ENCODE measurements at places on chromosomes 7 and 10.

GRCh38 chr7:158760936-158761335 is 56.3 kb upstream of the NCAPG2 start:
- DNase-seq: no peak

DNA sequence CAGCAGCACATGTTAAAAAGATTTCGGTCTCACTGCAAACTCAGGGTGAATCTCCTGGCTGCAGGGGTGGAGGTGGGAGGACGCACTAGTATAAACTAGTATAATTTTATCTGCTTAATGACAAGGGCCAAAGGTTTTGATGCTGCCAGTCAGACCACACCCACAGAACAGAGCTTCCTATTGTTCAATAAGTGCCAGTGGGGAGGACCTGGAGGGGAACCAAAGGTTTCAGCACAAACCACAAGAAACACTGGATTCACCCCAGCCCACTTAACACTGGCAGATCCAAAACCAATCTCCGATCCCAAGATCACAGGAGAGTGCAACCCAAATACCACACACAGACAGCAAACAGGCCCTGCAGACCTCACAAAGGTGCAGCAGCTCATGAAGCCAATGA is 6.6 kb downstream of the VOPP1 start:
- DNase-seq: no peak

- DNase-seq: no peak
Observed at GRCh38 chr10:73647211-73647874, 6.1 kb upstream of the MYOZ1 start.

DNA sequence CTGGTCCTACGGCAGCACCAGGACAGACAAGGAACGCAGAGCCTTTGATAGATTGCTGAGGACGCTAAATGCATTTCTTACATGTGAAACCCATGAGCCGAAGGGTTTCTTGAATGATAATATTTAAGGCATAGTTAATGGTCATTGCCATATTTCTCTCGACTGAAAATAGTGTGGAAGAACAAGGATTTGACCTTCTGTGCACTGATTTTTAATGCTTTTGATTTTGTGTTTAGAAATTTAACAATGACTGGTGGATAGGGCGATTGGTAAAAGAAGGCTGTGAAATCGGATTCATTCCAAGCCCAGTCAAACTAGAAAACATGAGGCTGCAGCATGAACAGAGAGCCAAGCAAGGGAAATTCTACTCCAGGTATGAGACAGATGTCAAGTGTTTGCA is 150.8 kb downstream of the NSUN6 start:
- no peak for DNase-seq

DNA sequence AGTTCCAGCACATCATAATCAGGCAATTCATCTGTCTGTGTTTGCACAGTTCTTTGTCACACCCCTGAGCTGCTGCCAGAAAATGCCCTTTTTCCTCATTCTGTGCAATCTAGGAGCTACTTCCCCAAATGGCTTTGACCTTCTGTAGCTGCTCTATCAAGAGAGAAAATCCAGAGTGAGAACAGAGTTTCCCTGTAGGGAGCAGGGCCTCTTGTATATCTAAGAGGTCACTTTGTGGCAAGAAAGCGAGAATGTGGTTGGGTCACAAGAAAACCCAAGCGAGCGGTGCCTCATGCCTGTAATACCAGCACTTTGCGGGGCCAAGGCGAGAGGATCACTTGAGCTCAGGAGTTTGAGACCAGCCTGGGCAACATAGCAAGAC is 24.3 kb downstream of the SLC29A3 start:
- DNase-seq: no peak

DNA sequence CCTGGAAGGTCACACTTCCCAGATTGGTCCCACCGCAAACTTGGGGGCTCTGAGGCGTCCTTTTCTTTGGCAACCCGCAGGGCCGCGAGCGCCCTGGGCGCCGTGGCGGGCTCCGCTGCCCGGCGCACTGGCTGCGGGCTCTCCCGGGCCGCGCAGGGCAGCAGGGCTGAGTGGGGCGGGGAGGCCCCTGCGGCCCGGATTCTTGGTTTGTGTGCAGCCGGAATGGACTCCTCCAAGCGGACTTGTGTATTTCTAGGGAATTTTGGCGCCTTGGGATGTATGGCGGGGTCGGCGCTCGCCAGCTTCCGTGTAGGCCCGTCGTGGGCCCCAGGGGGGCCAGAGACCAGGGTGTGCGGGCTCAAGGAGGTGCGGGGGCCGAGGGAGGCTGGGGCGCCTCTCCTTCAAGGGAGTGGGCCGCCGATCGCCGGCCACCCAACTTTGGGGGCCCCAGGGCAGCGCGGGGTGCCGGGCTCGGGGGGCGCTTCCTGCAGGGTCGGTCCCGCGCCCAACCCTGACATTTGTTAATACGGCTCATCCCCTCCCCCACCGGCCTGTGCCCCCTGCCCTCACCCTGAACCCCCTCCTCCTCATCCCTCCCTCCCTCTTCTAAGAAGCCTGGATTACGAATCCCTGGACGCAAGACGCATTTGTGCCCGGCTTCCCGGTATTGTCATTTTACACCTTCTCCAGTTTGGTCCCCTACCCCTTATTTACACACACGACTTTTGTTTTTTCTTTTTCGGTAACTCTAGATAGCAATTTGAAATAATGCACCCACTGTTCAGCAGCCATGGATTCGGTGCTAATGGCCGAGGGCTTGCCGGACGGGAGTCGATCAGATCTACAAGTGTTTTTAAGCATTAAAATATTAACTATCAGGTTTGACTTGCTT is 2.5 kb downstream of the TCF7L2 start:
- no peak for DNase-seq

DNA sequence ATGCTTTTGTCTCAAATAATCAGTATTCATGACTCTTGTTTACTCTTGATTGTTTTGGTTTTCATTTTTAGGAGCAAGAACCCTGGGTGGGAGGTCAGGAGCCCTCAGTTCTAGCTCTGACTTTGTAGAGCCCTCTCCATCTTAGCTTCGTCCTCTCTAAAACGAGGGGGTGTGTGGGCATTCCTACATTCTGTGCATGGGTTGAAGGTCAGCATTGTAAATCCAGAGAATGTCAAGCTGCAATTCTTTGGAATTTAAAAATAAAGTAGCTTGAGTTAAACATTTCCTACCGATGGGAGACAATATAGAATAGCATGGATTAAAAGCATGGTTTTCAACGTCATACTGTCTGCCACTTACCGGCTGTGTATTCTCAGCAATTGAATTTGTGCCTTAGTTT is 128.3 kb downstream of the PRPF18 start:
- DNase-seq: no peak

GRCh38 chr10:12568391-12569009 is 219.2 kb downstream of the CAMK1D start:
- no peak for DNase-seq

GRCh38 chr10:63553031-63553430 is 31.8 kb downstream of the REEP3 start:
- no peak for DNase-seq

- DNase-seq: no peak
Observed at GRCh38 chr7:90763108-90763507, 167.0 kb downstream of the CDK14 start.

- no peak for DNase-seq
Observed at GRCh38 chr10:29268011-29268410, 20.9 kb upstream of the LYZL1 start.

GRCh38 chr7:29289156-29290021 is 94.8 kb downstream of the CHN2 start:
- DNase-seq: no peak

DNA sequence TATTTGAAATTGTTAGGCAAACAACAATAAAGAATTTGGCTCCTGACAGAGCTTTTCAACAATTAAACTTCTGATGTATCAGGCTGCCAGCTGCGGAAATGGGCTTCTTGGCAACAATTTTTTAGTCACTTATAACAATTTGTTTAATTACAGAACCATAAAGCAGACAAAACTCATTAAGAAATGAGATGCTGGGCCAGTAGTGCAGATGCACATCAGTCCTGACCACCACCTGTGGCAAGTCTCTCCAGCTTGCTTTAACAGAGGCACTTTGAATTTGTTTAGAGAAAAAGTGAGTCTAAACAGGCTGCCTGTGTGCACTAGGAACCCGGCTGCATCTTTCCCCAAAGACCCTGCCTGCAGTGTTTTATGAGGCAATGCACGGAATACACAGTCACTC is 1124.4 kb downstream of the NXPH1 start:
- DNase-seq: no peak

- DNase-seq: no peak
Observed at GRCh38 chr7:568031-568951, 48.6 kb upstream of the PDGFA start.

- no peak for DNase-seq
Observed at GRCh38 chr10:92691591-92692079, 1.9 kb downstream of the HHEX start.

- DNase-seq: no peak
Observed at GRCh38 chr7:12890586-12890985, 203.2 kb downstream of the ARL4A start.
